ENCODE measurements at places on chromosomes 16 and 17.

GRCh38 chr16:66273053-66273452, 93.4 kb upstream of the CDH5 start:
- DNase-seq = no peak

- no peak for DNase-seq
Observed at GRCh38 chr16:74862743-74863244, 88.2 kb upstream of the FA2H start.

GRCh38 chr16:55470533-55471371, 8.2 kb upstream of the MMP2 start:
- no peak for DNase-seq

- DNase-seq = no peak
Observed at GRCh38 chr17:37502009-37502936, 12.6 kb downstream of the DUSP14 start.

Data from stimulated activated CD8-positive, alpha-beta memory T cell treated with anti-CD3 and anti-CD28 coated beads, Interleukin-4, amount 100 ng/mL, for 24 hours (primary cell).